Erythroblast (primary cell): ENCODE measurements at places on chromosomes 2 and 18.

DNA sequence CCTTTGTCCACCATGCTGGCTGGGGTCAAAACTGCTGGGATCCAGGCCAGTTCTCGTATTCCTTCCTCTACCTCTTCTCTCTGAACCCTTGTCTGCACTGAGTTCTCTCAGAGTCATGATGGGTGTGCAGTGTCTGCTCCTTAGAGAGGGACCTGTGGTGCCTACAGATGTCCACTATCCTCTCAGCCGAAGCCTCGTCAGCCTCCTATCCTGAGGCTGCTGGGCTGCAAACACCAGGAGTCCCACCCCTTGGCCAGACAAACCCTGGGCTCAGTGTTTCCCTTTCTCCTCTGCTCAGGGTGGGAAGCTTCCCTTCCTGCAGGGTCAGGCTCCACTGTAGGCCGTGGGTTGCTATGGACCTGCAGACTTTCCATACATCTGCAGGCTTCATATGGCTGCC is 2.3 kb downstream of the INPP5D start:
- peak; percentile 44 for DNase-seq

DNA sequence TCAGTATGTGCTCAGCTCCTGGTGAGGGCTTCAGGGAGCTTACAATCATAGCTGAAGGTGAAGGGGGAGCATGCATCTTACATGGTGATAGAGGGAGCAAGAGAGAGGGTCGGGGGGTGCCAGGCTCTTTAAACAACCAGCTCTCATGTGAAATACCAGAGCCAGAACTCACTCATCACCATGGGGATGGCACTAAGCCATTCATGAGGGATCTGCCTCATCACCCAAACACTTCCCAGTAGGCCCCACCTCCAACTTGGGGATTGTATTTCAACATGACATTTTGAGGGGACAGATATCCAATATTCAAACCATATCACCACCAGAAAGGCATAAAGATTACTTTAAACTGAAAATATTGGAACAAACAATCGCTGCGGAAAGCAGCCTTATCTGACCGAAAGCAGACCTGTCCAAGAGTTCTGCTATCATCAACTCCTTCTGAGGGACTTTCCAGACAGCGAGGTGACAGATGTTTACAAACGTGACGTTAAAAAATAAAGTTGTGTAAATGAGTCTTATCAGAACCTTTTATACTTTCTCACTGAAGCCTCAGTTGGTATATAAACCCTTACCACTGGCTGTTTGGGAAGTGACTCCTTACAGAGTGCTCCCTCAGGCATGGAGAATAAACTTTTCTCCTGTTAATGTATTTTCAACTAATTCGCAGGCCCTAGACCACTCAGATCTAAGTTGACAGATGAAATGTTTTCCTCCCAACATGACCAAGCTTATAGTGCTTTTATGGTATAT is 35.5 kb upstream of the PTH2R start:
- DNase-seq = peak; percentile 22

DNA sequence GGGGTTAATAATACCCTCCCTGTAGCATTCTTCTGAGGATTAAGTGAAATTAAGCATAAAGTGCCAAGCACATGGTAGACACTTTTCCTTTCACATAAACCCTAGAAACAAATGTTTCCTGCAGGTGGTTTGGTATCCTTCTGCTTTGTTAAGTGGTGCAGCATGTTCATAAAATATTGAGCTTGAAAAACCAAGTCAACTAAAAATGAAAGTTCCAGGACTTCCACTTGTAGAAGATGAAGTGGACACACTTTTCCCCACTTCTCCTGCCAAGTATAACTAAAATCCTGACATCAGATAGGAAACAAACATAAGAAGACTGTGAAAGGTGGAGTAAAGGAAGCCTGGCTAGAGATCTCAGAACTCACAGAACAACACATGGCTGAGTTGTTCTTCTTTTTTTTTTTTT is 90.5 kb downstream of the COLEC12 start:
- DNase-seq = no peak

DNA sequence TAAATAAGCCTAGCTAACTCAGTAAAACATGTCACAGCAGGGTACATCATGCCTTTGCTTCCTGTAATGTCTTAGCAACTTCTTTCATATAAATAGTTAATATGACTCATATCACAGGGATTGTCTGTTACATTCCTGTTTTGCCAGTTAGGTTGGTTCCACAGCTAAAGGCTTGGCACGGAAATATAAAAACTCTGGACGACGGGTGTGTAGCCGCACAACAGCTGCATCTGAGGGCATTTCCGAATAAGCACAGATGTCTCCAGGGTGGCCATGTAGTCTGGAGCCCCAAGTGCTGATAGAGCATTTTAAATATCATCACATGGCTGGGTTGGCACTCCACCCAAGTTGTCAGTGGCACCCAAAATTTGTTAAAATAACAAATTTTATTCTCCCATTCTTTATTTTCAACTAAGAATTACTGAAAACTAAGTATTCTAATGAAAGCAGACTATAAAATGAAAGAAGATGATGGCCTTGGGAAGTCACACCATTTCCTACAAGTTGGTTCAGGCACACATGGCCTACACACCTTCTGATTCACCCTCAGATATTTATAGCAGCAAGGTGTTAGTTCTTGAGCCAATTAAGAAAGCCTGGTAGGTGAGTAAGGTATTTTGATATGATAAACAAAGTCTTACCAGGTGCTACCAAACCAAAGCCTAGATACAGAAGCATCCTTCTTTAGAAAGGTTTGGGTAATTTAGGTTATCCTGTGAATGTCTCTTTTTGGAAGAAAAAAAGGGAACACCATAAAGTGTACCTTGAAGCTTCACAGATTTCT is 61.8 kb upstream of the STK17B start:
- DNase-seq = no peak

GRCh38 chr2:233142355-233142897 is 82.3 kb downstream of the INPP5D start:
- no peak for DNase-seq

GRCh38 chr2:41600460-41600859 is 447.4 kb upstream of the PKDCC start:
- no peak for DNase-seq

GRCh38 chr18:2913398-2914005 is 66.7 kb downstream of the EMILIN2 start:
- DNase-seq = no peak

GRCh38 chr2:207066791-207067460 is 98.8 kb downstream of the KLF7 start:
- no peak for DNase-seq

- DNase-seq = no peak
These were observed 69.2 kb downstream of the KCTD1 start for GRCh38 chr18:26479065-26479680.

DNA sequence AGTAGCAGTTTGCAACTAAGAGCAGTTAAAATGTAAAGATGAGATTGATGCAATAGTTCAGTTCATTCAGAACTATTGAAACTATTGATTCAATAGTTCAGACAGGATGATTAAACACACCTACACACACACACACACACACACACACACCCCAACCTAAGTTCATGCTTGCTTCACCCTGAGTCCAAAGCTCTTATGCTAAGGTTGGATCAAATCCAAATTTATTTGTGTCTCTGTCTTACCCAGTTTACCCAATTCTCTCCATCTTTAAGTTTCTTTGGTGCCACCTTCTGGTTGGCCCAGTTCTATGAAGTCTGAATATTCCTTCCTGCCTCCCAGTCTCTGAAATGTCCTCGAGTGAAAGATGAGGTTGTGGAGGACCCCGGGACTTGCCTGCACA is 5.1 kb downstream of the SERPINB8 start:
- peak; percentile 6 for DNase-seq

DNA sequence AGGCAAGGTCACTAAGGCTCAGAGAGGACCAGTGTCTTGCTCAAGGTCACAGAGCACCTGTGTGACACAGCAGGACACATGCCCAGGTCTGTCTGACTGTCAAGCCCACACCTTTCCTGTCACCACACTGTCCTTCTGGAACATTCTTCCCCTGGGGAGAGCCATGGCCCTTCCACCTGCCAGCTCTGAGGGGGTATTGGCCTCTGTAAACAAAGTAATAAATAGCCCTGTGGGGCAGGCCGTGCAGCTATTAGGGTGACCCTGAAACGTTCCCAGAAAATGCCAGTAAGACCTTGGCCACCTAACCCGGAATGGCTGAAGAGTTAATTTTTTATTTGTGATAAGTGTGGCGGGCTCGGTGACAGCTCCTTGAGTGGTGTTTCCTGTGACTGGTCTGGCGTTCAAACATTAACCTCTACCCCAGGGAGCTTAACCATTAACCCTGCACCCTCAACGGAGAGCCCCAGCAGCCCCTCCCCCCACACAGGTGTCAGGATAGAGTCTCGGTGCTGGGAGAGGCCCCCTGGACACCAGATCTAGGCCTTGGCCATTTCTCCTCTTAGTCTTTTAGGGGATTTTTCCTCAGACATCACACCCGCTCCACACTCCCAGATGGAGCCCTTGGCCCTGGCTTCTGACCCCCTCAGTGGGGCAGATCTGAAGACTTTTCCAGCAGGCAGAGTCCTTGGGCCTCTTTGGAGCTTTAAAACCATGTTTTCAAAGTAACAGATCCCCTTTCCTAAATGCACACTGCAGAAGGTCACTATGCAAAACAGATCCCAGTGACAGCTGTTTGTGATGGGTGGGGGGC is 36.6 kb downstream of the SCTR start:
- DNase-seq = no peak

GRCh38 chr2:48525269-48525943 is 4.5 kb upstream of the STON1 start:
- DNase-seq = no peak

DNA sequence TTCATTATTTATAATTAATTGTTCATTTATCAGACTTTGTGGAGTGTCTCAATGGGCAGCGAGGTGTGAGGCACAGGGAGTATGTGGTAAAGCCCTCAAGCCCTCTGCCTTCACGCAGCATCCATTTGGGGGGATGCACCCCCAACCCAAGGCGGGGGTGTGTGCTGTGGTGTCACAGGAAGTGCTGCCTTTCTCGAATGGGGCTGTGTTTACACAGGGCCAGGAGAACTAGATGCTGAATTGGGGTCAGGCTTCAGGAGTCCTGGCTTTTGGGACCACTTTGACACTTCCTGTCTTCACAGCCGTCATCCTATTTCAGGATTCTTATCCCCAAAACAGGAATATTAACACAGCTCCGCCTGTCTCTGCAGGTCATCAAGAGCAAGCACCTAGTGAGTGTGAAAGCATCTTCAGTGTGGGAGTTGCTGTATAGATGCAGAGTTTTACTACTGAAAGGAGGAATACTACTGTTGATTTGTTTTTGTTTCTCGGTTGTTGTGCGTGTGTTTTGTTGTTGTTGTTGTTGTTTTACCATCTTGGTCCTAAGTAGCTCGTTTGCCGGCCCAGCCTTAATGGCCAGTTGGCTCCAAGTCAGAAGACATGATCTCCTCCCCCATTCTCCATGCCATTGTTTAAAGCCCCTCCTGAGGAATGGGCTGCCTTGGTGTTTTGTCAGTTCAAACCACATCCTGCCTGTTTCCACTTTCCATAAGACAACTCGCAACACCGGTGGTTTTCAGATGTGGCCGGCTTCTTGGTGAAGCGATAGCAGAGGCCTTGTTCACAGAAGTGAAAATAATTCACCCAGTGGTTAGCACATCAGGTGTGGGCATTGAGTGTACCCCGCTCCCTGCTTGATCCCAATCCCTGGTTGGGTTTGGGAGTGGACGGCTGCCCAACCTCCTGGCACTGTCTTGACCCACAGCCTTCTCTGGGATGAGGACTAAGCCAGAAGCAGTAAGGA is 221.3 kb downstream of the BCL2 start:
- DNase-seq = no peak

DNA sequence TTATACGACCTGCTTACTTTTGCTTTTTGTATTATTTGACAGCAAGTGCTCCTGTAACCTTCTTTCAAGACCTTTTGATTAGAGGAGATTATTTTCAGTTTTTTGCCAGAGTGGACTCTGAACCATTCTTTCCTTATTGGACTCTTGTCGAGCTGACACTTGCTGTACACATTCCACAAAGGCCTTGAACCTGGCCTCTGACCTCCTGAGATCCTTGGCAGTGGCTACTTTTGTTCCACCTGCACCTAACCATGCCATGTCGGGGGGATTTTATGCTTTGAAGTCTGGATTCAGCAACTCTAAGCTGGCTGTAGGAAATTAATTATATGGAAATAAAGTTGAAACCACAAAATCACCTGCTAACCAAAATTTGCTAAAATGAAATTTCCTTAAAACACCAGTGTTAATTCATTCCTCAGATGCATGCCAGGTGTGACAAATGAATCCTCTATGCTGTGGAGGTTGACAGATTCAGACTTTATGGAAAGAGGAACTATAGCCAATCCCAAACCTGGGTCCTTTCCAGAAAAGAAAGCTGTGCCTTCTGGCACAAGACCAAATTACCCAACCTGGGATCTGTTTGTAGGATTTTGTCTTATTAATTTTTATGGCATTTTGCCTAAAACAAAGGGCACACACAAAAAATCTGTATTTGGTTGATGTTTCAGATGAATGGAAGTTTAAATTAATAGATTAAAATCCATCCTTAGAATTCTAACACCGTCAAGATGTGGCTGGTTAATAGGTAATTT is 110.4 kb downstream of the CDC42EP3 start:
- no peak for DNase-seq

DNA sequence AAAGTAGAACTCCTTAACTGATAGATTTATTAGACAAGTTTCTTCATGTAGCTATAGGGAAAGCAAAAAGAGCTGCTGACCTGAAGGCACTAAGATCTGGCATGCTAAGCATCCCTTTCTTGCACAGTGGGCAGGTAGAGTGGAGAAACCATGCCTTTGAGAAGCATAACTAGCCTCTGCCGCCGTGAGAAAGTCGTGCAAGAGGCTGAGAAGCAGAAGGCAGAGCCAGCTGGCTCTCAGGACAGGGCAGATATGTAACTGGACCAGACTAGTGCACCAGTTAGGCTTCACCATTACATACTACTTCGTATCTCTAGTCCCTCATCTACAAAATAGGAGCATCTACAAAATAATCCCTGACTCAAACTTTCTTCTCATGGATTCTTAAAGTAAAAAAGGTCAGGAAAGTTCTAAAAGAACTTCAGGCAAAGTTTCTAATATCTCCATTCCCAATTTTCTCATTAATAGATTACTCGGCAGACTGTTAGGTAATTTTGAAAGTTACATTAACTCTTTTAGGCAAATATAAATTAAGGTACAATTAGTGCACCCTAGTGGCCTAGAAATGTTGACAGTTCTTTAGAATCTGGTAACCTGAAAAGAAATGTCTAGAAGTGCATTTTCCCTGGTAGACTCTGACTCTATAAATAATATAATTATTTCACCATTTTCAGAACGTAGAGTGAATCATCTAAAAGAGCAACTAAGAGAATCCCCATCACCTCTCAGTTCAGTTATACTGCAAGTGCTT is 10.3 kb downstream of the ERBB4 start:
- DNase-seq = no peak

DNA sequence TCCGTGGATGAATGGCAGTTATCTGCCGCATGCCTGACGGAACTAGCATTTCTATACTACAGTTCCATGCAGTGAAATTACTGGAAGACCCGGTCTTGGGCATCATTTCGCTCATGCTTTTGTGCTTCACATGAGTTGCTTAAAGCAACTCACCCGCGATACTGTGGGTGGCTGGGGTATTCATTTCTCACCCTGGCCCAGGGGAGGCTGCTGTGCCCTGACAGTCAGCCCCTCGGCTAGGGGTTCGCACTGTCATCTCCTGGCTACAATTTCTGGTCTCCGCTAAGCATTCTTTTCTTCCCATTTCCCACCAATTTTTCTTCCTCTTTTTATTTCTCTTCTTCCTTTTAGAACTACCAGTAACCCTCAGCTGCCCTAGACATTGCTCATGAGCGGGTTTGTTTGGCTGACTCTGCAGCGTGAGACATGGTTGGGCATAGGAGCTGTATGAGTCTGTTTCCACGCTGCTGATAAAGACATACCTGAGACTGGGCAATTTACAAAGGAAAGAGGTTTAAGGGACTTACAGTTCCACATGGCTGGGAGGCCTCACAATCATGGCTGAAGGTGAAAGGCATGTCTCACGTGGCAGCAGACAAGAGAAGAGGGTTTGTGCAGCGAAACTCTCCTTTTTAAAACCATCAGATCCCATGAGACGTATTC is 16.5 kb upstream of the CNDP2 start:
- DNase-seq = no peak
